ENCODE measurements at places on chromosomes 11 and 22.
A peak's percentile ranks its signal among the peaks of the same experiment; 100 is the strongest.

DNA sequence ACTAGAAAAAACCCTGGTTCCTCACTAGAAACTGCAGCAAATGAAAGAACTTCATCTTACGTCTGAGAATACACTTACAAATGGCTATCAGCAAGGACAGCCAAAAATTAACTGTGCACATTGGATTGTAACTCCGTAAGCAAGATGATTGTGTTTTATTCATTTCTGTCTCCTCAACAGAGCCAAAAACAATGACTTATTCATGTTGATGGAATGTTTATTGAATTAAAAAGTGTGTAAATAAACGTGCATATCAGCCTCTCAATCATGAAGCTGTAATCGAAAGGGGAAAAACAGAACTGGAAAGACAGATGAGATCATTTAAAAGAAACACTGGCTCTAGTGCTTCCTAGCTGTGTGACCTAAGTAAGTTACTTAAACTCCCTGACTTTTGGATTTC is 307.5 kb upstream of the ZC3H12C start:
- DNase-seq: no peak

GRCh38 chr11:27894552-27894951 is 194.3 kb upstream of the BDNF start:
- no peak for DNase-seq

GRCh38 chr22:19824926-19825339 is 29.7 kb downstream of the GNB1L start:
- no peak for DNase-seq

GRCh38 chr22:24128021-24128420 is 53.3 kb upstream of the SUSD2 start:
- DNase-seq: no peak

DNA sequence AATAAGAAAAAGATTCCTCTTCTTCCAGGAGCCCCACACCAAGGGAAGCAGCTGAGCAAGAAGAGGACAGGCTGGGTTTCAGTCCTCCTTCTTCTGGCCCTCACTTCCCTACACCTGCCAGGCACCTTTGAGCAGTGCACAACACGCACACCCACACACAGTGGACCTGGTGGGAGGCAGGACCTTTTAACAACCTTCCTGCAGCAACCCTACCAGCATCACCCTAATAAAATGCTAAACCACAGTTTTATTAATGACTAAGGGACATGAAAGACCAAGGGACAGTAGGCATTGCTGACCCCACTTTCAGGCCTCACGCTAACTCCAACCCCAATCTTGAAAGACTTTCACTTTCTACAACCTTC is 12.2 kb downstream of the ARAP1 start:
- no peak for DNase-seq

DNA sequence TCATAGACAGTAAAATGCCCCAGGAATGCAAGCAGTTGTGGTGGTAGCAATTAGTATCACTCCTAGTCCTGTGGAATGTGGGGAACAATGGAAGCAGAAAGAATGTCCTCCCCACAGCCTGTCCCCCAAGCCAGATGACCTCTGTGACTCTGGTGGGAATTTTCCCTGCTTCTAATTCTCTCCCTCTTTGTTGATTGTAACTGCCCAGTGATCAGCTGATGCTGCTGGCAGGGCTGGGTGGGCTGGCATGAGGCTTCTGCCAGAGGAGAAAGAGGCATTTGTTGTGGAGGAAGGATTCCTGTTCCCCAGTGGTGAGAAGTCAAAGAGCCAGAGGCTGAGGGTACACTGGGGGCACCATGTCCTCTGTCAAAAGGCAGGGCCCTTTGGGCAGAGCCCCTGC is 116.7 kb upstream of the NCAM1 start:
- no peak for DNase-seq

GRCh38 chr22:31538815-31539214 is 42.5 kb downstream of the SFI1 start:
- DNase-seq: no peak

DNA sequence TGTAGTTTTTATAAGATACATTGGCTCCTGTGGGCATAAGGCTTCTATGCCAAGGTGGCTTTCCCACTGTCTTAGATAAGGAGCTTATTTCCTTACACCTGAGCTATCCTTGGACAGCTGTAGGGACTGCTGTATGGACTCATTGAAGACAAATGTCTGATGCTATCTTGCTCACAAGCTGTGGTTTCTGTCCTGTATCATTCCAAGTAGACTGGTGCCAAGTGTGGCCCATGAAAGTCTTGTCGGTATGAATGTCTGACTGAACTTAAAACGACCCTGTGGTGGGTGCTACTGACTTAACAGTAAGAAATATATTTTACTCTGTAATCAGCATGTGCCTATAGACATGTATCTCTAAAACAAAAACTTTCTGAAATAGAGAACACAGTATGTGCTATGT is 45.0 kb downstream of the LARGE2 start:
- no peak for DNase-seq

- peak; percentile 44 for DNase-seq
Observed at GRCh38 chr11:109939166-109939810, 153.9 kb upstream of the ZC3H12C start.

GRCh38 chr11:27234043-27234668 is 128.9 kb downstream of the CCDC34 start:
- DNase-seq: peak; percentile 63

DNA sequence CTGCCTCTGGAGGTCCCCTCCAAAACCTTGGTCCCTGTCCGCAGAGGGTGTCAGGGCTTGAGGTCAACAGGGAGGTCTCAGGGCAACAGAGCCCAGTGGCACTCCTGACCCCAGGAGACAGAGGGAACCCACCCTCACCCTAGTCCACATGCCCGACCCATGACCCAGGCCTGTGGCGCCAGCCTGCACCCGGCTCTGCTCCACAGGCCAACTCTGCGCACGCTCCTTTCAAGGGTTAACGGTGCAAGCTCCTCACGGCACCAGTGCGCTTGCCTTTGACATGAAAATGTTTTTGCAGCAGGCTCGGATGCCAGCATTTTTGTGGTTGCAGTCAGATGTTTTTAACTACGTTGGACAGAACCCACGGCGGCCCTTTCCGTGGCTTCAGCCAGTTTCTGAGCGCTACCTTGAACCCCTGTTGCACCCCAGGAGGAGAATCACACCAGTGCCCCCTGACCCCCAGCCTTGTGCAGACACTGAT is 68.6 kb downstream of the CDKN1C start:
- no peak for DNase-seq

GRCh38 chr11:2531987-2532703 is 87.3 kb downstream of the KCNQ1 start:
- no peak for DNase-seq

DNA sequence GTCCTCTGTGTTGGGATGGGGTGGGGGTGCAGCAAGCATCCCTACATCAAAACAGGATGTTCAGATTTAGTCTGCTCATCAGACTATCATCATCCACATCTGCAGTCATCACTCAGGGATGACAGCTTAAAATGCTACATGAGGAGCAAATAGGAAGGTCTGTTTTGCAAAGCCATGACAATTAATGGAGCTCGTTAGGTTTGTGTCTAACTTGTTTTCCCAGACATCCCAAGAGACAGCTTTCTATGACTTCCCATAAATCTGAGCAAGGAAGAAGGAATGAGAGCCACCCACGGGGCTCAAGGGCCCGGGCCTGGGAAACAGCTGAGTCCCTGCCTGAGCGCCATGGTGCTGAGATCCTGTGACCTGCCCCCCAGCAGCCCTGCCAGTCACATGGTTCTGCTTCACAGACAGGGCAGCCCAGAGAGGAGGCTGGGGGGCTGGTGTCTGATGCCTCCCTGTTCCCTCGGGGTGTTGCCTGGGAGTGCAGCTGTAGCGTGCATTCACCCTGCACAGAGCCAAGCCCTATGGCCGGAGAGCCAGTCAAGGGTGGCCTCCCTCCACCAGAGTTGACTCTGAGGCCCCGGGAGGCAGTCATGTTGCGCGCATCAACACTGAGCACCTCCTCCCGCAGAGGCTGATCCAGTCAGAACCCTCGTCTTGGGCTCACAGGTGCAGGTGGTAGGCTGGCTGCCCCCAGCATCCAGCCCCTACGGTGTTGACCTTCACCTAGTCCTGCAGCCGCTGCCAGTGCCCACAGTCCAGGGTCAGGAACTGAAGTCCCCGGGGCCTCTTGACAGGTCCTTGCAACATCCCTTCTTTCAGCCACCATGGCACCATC is 12.1 kb downstream of the DERL3 start:
- no peak for DNase-seq

- DNase-seq: no peak
Observed at GRCh38 chr11:73201249-73201648, 16.8 kb upstream of the P2RY2 start.

DNA sequence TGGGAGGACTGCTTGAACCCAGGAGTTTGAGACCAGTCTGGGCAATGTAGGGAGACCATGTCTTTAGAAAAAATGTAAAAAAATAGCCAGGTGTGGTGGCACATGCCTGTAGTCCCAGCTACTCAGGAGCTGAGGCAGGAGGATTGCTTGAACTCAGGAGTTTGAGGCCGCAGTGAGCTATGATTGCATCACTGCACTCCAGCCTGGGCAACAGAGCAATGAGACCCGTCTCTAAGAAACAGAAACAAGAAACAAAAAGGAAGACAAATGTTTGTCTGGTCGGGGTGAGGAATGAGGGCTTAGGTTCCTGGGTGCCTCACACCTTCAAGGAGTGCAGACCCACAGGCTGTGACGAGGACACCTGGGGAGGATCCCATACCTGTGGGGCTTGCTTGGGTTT is 191.9 kb downstream of the CEP164 start:
- no peak for DNase-seq

DNA sequence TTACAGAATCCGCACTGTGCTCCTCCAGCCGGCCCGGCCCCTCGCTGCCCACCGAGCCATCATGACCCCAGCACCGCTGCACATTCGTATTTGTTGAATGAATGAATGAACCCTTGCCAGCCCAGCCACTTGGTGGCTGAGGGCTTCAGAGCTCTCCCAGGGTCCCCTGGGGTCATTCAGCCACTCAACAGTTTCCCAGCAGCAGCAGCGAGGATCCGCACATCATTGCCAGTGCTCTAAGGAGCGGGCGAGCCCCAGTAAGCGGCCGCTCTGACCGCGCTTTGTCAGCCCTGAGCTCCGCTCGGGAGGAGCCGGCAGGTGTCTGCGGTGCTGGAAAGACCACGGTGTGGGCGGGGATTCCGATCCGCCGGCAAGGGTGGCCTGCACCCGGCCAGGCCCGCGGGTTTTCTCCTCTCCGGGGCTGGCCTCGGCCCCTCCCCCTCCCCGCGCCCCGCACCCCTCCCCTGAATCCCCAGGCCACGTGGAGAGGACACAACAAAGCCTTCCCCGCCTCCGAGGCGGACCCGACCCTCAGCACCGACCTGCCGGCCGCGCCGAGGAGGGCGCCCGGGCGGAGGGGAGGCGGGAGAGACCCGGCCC is 563 bp downstream of the BID start:
- peak; percentile 74 for DNase-seq

- DNase-seq: no peak
Observed at GRCh38 chr11:2766166-2766565, 66.4 kb upstream of the KCNQ1OT1 start.

DNA sequence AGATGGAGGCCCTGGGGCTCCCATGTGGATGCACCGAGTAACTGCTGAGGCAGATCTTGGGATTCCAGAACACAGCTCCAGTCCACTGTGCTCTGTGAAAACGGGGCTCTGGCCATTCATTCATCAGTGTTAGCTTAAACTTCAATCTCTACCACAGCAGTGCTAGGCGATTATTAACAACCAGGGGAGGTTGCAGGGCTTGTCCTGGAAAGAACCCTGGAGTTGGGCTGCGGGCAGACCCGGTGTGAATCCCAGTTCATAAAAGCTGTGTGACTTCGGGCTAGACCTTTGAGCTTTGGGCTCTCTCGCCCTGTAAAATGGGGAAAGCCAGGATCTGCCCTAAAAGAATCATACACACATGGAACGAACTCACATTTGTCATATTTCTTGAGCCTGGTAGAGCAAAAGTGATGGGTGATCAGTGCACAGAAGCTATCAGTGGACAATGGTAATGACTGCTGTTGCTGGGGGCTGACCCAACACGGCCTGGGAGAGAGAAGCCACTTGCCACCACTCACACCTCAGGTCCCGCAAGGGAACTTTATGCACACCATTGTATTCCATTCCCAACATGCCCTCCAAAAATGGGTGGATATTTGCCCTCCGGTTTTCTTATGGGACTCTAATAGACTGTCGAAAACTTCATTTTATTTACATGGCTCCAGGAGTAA is 15.6 kb upstream of the CRYBB3 start:
- DNase-seq: no peak

DNA sequence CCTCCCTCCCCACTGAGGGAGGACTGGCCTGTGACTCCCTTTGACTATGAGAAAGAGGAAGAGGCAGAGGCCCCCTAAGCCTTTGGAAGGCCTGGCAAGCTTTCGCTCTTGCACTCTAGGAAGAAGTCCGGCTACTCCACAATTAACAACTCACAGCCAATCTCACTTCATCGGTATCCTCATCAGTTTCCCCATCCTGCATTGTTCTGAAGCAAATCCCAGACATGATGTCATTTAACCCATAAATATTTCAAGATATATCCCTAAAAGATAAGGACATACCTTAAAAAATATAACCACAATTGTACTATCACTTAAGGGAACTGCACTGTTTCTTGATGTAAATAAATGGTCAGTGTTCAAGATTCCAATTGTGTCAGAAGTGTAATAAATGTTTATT is 63.1 kb downstream of the CWC15 start:
- no peak for DNase-seq

DNA sequence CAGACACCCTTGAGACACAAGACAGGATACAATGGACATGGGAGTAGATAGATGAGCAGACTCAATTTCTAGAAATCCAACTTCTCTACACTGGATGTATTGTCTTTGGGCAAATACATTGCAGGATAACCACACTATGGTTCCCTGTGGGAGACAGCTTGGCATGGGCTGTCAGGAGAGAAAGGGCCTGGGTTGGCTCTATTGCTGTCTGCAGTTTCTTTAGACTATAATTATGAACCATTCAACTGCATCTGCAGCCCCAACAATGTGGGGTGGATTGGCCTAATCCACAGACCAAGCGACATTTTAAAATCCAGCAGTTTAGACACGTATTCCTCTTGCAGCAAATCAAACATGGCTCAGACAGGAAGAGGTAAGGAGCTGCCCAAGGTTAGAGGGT is 60.3 kb downstream of the ETS1 start:
- no peak for DNase-seq

DNA sequence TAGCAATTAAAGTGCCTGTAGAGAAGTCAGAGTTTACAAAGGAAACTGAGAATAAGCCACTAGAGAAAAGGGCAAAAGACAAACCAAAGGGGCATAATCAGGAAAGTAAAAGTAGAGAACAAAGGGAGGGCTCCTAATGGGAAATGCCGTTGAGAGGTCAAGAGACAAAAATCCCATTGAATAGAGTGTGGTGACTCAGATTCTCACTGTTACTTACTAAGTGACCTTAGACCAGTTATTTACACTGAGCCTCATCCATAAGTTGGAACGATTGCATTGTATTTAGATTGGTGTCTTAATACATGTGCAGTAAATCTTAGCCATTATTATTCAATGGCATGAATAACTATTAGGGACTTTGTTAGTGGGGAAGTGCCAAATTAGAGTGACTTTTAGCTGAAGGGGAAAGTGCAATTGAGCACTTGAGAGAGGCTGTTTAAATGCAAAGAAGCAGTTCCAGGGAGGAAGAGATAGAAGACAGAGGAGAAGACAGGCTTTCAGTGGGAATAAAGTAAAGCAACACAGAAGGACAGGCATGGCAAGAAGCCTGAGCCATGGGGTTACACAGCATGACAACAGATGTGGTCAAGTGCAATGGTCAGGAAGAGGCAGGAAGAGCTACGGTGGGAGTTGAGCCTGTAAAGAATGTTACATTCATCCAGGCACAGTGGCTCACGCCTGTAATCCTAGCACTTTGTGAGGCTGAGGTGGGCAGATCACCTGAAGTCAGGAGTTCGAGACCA is 82.6 kb downstream of the UBASH3B start:
- no peak for DNase-seq

- peak; percentile 71 for DNase-seq
Observed at GRCh38 chr11:59891781-59892181, 13.2 kb downstream of the OOSP3 start.

All from WERI-Rb-1 (cell line).